ENCODE measurements at places on chromosomes 3 and 15.

DNA sequence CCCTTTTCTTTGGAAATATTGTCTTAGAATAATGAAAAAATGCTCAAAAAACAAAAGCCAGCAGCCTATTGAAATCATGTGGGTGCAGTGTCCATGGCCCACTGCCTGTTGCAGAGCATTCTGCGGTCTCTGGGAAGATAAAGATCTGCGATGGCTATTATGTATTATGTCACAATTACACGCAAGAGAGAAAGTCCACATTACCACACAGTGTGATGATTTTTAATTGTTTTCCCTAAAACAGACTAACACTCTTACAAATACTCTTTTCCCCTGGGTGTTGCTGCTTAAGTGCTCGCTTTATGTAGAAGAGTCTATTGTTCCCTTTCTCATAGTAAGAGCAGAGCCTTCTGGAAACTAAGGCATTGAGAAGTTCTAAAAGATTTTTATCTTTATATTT lies 32.2 kb downstream of the SSR3 start:
- no peak for DNase-seq

GRCh38 chr15:77688693-77689092 lies 56.0 kb upstream of the LINGO1 start:
- DNase-seq, result no peak

DNA sequence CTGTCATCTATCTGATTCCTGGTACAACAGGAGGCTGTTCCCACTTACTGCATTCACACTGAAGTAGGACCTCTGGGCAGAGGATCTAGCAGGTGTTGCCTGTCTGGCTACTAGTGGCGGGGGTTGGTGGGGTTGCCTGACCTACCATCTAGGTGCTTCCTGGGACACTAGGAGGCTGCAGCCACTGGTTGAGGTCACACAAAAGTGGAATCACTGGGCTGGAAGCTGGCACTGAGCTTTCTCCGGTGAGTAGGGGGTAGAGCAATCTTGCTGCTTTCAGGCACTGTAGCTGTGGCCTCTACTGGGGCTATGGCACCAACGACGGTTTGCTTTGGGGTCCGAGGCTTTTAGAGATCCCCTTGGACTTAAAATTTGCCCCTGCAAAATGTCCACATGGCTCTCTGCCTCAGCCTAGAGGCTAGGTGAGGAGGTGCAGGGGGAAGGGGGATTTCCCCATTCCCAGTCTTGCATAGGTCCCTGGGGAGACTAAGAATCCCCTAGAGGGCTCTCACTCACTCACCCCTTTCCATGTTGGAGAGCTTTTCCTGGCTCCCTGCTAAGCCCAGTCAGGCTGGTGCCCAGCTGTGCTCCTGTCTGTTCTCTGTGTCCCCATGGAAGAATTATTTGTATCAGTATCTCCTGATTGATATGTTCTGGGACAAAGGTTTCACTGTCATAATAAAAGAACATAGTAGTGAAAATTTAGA lies 397.7 kb upstream of the EPHA6 start:
- DNase-seq, result no peak

DNA sequence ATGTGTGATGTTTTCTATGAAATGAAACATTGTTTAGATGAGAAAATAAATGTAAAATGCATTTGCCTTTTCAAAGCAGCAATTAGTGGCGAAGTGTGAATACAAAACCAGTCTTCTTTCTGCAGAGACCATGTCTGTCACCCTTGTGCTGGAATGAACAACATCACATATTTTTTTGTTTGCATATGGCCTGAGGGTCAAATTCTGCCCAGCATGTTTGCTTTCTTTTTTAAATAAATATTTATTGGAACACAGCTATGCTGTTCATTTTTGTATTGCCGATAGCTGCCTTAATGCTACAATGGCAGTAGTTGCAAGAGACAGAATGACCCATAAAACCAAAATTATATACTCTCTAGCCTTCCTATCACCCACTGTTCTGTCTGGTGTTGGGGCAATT lies 75.3 kb upstream of the SNRPN start:
- DNase-seq, result no peak

GRCh38 chr15:88091444-88092016 lies 165.0 kb downstream of the NTRK3 start:
- no peak for DNase-seq

DNA sequence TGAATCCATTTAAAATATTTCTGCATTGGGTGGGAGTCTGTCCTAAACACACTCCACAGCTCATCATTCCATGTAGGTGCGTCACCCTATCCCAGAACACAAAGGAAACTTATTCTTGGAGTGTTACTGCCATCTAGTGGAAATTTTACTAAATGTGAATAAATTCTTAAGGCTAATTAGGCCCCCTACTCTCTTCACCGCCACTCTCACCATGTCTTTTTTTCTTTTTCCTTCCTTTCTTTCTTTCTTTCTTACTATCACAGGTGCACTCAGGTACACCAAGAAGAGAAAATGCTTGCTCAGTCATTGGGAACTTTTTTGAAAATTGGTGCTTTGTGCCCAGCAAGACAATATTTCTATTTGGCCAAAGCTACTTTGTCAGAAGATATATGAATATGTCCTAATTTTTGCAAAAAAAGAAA lies 26.4 kb upstream of the ATP8B4 start:
- DNase-seq, result no peak

- no peak for DNase-seq
These were observed 280.6 kb downstream of the ARRDC4 start for GRCh38 chr15:98241032-98241554.

DNA sequence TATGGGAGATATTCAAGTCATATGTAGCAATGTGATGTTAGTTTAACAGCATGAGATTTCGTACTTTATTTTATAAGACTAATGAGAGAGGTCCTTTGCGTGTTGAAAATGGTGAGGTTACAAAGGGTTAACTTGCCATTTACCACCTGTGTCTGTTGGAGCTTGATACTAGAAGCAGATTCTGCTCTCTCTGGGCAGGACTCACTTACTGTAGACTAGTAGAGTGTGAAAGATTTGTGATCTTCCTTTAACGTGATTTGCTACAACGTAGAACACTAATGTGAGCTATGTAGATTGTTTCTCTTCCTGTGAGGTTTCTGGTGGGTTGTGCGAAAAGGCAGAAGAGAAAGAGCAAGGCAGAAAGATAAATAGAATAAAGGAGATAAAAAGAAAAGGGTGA lies 1.1 kb downstream of the TP63 start:
- no peak for DNase-seq

DNA sequence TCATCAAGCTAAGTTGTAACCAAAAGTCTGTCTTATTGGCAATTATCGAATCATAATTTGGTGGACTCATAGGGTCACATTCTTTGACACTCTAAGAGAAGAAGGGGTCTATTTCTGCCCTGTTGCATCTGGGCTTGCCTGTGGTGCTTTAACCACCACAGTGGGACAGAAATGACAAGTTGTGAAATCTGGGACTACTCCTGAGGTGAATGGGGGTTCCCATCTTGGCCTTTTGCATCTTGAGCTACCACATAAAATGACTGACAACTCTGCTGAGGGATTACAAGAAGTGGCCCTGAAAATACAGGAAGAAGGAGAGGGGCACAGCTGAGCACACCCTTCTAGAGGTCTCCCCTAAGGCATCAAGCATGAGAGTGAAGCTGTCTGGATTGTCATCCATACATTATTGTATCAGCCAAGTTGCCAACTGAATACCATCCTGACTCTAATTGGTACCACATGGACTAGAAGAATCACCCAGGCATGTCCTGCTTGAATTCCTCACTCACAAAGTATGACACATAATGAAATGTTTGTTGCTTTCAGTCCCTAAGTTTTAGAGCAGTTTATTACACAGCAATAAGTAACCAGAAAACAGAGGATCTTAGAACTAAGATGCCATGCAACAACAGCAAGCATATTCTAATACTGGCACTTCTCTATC lies 306.5 kb downstream of the ROBO1 start:
- DNase-seq, result no peak

DNA sequence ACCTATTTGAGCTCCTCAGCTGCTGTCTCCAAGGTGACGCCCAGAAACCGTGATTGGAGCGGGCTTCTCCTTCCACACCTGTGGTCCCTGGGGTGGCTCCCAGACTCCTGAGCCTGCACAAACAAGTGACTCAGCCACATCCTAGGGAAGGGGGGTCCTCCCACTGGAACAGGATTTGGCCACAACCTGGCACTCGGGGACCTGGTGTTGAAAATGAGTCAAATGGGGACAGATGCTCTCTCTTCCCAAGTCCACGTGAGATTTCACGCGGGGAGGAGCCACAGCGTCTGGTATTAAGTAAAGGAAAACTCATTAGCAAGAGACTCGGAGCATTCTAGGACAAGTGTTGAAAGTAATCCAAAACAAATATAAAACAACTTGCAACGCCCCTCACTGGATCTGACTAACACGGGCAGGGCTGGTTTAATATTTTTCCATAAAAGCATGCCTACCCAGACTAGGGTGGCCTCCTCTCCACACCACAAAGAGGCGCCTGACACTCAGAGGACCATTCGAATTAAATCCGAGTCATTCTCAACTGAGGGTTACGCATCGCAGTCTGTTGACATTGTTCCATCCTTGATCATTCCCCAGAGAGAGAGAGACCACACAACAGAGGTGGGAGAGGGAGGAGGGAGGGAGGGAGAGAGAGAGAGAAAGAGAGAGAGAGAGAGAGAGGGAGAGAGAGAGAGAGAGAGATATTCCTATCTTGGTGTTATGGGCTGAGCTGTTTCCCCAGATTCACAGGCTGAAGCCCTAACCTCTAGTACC lies 74.4 kb downstream of the MGLL start:
- DNase-seq, result no peak

- DNase-seq, result no peak
These were observed 184.2 kb upstream of the STAC start for GRCh38 chr3:36196058-36196457.

- no peak for DNase-seq
These were observed 71.5 kb downstream of the RGMA start for GRCh38 chr15:93017526-93017925.

DNA sequence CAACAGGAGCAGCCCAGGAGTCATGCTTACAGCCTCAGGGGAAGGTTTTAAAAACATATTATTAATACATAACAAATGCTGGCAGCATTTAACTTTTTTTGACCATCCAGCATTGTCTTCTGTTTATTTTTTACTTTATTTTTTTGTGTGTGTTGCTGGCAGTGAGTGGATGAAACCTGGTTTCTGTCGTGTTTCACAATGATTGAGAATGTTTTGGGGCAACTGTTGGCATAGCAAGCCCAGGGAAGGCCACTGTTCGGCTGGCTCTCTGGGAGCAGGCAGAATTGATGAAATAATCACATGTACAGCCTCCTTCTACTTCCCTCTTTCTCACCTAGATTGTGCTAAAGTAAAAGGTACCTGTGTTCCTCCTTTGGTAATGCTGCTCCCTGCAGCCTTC lies 190.2 kb downstream of the NR1D2 start:
- DNase-seq, result no peak

- no peak for DNase-seq
These were observed 405.0 kb downstream of the NTRK3 start for GRCh38 chr15:87851497-87851896.

DNA sequence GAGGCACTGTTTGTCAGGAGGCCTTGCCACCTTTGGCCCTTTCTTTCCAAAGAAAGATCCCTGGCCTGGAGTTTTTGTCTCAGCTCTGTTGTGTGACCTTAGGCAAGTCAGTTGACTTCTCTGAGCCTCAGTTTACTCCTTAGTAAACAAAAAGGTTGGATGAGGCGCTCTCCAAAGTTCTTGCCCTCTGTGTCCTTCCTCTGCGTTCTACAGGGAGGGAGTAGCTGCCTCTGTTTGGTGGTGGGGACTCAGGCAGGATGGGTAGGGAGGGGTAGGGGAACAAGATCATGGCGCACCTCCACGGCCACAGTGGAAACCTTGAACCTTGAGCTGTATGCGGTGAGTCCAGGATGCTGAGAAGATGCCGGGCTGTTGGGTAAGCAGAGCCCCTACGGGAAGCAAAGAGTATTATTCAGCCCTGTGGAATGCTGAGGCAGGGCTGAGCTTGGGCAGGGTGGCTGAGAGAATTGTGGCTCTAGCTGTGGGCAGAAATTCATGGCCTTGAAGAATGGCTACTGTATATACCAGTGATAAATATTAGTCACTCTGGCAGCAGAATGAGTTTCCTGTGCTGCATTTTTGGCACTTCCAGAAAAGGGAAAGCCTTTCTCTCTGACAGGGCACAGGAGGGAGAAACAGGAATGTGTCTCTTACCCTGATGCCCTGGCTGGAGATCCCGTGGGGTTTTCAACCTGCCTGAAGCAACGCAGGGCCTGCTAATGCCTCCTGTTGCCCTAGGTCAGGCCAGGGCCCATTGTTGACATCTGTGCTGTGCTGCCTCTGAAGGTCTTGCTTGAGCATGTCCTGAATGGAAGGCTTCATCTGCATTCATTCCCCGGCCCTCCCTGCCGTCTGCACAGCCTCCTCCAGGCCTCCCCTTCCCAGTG lies 39.9 kb downstream of the SMAD3 start:
- no peak for DNase-seq

DNA sequence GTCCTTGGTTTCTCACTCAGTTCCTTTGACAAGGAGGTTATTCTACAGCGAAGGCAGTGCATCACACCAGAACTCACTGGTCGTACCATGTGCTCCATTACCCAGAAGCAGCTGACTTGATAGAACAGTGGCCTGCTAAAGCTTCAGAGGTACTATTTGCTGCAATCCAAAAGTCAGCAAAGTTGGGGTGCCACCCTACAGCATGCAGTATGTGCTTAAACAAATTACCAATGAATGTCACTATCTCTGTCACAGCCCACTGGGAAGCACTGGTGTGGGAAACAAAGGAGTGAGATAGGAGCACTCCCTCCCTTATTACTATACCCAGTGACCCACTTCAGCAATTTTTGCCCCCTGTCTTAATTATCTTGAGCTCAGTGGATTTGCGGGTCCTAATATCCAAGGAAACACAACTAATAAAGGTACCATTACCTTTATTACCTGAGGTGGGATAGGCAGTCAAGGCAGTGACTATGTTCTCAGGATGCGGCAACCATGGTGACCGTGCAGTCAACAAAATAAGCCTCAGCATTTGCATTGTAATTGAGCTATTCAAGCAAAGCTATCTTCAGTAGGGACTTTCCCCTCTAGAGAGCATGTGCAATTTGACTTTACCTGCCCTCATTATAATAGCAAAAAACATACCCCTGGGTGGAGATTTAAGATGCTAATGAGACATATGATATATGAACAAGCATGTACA lies 199.4 kb downstream of the OCA2 start:
- no peak for DNase-seq

GRCh38 chr15:78343276-78344060 lies 3.3 kb downstream of the CRABP1 start:
- no peak for DNase-seq

DNA sequence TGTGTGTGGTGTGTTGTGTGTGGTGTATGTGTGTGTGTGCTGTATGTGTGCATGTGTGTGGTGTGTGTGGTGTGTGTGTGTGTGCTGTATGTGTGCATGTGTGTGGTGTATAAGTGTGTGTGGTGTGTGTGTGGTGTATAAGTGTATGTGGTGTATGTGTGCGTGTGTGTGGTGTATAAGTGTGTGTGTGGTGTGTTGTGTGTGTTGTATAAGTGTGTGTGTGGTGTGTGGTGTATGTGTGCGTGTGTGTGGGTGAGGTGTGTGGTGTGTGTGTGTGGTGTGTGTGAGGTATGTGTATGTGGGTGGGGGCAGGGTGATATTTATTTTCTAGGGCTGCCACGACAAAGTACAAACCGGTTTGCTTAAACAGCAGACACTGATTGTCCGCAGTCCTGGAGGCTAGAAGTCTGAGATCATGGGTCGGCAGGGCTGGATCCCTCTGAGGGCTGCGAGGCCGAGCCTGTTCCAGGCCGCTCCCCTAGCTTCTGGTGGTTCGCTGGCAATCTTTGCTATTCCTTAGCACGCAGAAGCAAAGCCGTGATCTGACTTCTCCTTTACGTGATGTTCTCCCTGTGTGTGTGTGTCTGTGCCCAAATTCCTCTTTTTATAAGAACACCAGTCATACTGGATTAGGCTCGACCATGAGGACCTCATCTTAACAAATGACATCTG lies 160.2 kb downstream of the XXYLT1 start:
- no peak for DNase-seq
